ENCODE measurements at places on chromosomes 4 and X.

- DNase-seq = no peak
Observed at GRCh38 chrX:128975745-128976144, 547.5 kb downstream of the SMARCA1 start.

- no peak for DNase-seq
Observed at GRCh38 chr4:82017680-82018079, 356.1 kb downstream of the HNRNPD start.

DNA sequence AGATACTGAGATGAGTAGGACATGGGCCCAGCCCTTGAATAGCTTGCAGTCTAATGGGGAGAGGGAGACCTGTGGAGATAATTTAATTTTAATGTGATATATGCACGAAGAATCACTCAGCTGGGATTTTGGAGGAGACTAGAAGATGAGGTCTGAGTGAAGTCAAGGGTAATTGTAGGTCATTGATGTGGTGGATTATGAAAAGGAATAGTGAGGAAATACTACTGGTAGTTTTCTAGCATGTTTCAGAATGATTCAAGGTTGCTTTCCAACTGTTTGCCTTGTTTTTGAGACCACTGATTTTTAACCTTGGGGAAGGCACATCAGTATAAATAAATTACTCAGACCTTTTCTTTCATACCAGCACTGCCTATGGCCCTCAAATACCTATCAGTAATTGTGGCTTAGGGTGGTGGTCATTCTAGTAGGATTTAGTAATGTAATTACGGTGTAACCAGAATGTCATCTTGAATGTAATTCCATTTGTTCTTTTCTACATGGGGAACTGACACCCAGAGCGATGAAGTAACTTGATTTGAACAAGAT is 25.6 kb downstream of the PTTG2 start:
- no peak for DNase-seq

DNA sequence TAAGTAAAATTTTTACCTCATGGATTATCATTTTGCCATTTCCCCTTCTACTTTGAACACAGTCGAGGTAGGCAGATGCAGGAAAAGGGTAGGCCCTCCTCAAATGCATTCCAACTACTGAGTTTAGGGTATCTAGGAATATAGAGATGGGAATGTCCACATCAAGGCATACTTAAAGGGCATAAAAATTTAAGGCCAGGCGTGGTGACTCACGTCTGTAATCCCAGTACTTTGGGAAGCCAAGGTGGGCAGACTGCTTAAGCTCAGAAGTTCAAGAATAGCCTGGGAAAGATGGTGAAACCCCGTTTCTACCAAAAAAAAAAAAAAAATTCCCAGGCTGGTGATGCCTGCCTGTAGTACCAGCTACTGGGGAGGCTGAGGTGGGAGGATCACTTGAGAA is 146.5 kb downstream of the PDGFC start:
- no peak for DNase-seq

DNA sequence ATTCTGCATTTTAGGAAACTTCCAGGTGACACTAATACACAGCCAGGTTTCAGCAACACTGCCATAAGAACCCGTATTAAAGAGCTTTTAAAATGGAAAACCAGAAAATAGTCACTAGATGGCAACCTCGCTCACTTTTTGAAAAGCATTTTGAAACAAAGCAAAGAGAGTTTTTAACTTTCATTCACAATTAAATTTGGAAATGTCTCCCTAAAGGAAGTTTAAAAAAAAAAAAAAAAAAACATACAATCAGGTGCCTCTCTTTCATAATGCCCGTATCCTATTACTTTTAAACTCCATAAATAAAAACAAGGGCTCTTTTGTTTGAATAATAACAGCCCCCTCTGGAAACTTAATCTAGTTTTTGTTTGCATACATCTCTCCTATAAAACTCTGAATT is 20.3 kb downstream of the MEPE start:
- no peak for DNase-seq

GRCh38 chr4:110532901-110533589 is 57.1 kb downstream of the ENPEP start:
- no peak for DNase-seq

- DNase-seq = no peak
Observed at GRCh38 chrX:121755541-121755940, 708.1 kb downstream of the GLUD2 start.

GRCh38 chr4:173264684-173265185 is 69.4 kb downstream of the HMGB2 start:
- no peak for DNase-seq

DNA sequence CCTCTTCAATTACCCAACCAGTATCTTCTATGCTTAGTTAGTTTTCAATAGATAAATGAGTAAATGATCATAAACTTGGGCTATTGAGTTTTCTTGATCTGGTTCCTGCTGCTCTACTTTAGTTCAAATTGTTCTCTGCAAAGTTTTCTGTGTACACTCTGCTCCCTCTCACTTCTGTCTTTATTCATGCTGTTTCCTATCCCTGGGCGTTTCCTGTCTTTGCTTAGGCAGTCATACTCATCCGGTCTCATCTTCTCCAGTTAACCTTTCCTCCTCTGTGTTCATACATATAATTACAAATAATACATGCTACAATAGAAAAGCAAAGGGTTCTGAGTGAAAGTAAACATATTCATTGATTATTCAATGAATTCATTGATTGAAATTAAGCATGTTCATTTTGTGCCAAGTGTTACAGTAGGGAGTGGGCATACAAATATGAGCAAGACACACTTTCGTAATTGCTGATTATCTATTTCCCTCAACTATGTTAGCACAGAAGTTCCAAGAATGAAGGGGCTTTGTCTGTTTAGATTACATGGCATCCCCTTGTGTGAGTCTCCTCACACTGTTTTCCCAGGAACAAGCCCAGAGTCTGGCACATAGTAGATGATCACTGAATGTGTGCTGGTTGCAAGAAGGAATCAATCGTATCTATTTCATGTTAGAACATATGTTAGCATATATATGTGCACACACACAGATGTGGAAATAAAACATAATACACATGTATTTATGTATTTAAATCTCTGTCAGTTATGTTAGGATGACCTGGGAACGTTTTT is 1.1 kb downstream of the RAB39B start:
- DNase-seq = no peak

DNA sequence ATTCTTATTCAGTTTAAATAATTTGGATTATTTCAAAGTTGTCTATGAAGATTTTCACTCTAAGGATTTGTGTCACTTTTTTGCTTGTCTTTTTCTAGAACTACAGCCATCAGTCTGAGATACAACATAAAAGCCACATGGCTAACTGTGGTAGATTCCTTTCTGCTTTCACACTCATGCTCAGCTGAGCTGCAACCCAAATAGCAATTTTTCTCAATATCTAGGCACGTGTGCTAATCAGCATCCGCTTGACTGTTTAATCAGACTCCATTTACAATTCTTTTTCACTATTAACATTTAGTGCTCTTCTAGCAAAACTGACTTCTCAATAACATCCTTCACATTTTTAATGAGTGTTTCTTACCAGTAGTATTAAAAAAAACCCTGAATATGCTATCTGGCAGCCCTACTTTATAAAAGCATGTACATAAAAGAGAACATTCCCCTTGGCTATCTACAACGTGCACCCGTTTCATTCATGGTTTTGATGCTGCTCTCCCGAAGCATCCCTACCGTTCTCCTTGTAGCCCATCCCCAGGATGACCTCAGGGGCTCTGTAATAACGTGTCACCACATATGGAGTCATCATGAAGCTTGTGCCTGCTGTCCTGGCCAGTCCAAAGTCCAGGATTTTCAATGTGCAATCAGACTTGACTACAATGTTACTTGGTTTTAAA is 259.2 kb downstream of the MAPK10 start:
- no peak for DNase-seq

DNA sequence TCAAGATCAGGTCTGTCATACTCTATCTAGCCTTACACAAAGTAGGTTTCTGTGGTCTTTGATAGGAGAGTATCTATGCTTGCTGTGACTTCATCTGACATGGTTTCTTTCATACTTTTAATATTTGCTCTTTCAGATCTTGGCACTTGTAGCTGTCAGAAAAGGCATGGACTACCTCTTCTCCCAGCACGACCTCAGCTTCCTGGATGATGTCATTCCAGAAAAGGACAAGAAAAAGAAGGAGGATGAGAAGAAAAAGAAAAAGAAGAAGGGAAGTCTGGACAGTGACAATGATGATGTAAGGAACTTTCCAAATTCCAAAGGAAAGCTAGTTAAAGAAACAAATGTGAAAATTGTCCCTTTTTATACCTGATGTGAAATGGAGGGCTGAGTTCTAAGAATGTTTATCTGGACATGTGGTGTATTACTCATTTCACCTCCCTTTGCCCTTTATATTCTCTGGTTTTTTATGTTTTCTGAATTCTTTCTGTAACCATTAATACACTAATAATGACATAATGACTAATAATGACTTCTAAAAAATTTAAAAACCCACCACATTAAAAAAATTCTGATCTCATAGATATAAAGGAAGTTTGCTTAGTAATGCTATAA is 221.2 kb downstream of the SLC4A4 start:
- no peak for DNase-seq

DNA sequence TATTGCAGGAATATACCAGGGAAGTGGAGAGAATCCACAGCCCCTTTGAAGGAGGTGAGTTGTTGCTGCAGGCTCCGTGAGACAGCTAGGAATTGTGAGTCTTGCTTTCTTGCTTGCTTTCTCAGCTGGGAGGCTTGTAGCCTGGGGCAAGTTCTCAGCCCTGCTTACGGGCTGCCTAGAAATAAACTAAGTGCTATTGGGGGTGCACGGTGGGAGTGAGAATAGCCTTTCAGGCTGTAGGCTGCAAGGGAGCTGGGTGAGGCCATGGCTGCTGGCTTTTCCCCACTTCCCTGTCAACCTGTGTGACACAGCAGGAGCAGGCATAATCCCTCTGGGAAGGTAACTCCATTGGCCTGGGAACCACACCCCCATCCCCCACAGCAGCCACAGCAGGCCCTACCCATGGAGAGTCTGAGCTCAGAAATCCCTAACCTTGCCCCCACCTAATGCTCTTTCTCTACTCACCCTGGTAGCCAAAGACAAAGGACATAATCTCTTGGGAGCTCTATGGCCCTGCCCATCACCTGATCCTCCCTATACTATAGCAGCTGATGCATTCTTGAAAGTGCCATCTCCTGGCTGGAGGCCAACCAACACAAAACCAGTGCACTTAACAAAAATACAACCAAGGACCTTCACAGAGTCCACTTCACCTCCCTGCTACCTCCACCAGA is 113.0 kb downstream of the MMRN1 start:
- no peak for DNase-seq

- no peak for DNase-seq
Observed at GRCh38 chr4:128649161-128649560, 160.3 kb upstream of the JADE1 start.

GRCh38 chr4:17164666-17165065 is 266.2 kb upstream of the LDB2 start:
- DNase-seq = no peak

- no peak for DNase-seq
Observed at GRCh38 chrX:86194758-86195157, 46.5 kb downstream of the DACH2 start.

- no peak for DNase-seq
Observed at GRCh38 chrX:13198056-13198761, 121.6 kb downstream of the ATXN3L start.

- DNase-seq = no peak
Observed at GRCh38 chr4:9994246-9994847, 26.9 kb downstream of the SLC2A9 start.

DNA sequence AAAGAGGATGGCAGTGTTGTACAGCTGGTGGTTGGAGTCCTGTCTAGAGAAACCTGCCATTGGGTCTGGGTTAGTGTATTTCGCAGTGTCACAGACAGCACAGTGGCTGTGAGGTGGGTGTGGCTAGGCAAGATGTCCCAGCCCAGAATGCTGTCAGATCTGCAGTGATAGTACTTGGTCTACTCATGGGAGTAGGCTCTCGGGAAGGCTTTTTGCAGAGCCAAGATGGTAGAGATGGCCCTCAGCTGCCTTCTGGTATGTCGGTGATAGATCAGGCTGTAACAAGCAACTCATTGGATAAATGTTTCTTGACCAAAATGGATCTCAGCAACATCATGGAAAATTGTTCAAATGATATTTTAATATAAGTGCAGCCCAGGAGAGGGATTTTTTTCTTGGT is 84.3 kb upstream of the WDR1 start:
- no peak for DNase-seq

GRCh38 chr4:29304595-29304994 is 1415.6 kb upstream of the PCDH7 start:
- no peak for DNase-seq

- no peak for DNase-seq
Observed at GRCh38 chr4:89298788-89299152, 8.8 kb downstream of the GPRIN3 start.

DNA sequence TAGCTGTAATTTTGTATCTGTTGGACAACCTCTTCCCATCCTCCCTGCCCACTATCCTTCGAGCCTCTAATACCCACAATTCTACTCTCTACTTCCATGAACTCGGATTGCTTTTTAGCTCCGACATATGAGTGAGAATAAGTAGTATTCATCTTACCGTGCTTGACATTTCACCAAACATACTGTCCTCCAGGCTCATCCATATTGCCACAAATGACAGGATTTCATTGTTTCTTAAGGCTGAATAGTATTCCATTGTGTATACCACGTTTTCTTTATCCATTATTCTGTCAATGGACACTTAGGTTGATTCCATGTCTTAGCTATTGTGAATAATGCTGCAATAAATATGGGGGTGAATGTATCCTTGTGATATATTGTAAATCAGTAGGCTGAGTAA is 26.4 kb upstream of the TTC29 start:
- no peak for DNase-seq

DNA sequence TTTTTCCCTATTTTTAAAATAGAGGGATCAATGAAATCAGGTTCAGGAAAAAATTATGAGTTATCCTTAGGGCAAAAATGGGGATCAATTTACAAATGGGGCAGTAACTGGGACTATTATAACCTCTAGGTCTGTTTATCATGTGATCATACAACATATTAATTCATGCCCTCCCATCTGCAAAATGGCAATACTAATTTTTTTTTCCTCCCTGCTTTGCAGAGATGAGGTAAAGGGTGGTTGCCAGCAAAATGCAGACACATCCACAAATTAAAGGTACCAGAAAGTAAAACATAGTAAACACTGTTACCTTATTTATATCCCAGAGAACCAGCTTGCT is 467 bp downstream of the HSD17B11 start:
- DNase-seq = no peak

- no peak for DNase-seq
Observed at GRCh38 chrX:152733261-152733975, at the start of the genes CSAG1 and MAGEA12. TSS of gene CSAG1 (minus strand) at chrX:152733721. CDS start at chrX:152732460, 1,261 bp downstream. TSS of gene MAGEA12 (plus strand) at chrX:152733757. CDS start at chrX:152736162, 2,405 bp downstream.

DNA sequence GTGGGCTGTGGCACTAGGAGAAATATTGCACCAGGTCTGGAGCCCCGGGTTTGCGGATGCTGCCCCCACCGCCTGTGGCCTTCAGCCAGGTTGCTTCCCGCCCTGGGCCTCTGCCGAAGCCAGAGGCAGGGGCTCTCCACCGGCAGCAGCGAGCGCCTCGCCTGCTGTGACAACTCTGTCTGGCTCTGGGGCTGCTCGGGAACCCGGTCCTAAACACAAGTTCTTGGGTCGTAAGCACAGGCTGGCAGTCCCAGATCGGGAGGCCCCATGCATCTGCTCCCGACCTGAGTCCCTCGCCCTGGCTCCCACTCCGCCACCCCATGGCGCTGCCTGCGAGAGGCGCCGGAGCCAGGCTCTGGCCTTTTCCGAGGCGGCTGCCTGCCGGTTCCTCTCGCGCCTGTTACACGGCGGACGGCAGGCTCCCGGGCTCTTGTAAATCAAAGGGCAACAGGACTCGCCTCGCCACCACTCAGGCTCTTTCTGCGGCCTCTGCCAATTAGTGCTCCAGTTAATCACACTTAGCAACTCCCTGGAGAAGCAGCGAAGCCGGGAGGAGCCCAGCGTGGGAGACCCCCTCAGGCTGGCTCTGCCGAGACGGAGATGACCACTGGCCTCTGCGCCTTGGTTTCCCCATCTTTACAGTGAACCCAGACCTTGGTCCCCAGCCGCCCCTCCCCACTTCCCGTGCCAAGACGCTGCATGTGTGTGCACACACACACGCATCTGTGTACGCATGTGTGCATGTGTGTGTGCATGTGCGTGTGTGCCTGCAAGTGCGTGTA is 109.2 kb downstream of the DCTD start:
- DNase-seq = no peak
